ENCODE measurements at places on chromosomes 1 and 21. TPM values are rescaled to one million over a fixed set of nuclear protein-coding genes. Genes with fewer than 3 reads are reported as not detected.
A peak's percentile ranks its signal among the peaks of the same experiment; 100 is the strongest.

UBQLN4 gene
- 28.2 TPM for total RNA-seq

OLIG2 gene
- total RNA-seq = not detected

SZT2 gene
- total RNA-seq = 20.3 TPM

DRAXIN gene
- 4.5 TPM for total RNA-seq

SLC16A4 gene
- 25.4 TPM for total RNA-seq

SPAG17 gene
- total RNA-seq = 0.13 TPM

KMO gene
- total RNA-seq = 0.17 TPM

AVPR1B gene
- not detected for total RNA-seq

AMIGO1 gene
- 2.8 TPM for total RNA-seq

DNA sequence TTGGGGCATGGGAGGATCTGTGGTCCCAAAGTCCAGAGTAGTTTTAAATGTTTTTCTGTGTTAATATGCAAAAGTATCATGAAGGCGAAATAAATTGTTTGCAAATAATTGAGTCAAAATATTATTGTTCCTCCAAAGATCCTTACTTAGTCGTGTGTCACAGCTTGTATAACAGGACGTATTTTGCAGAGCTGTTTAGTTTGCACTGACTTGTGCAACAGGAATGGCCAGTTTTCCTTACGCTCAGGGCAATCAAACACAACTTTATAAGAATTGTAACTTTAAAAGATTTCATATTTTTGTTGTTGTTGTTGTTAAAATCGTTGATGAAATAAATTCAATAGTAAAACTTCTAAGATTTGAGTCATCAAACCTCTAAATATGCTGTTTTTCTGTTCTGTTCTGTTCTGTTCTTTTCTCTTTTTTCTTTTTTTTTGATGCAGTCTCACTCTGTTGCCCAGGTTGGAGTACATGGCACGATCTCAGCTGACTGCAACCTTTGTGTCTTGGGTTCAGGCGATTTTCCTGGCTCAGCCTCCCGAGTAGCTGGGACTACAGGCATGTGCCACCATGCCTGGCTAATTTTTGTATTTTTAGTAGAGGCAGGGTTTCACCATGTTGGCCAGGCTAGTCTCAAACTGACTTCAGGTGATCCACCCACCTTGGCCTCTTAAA lies 60.6 kb downstream of the UCK2 start:
- DNase-seq = no peak

DNA sequence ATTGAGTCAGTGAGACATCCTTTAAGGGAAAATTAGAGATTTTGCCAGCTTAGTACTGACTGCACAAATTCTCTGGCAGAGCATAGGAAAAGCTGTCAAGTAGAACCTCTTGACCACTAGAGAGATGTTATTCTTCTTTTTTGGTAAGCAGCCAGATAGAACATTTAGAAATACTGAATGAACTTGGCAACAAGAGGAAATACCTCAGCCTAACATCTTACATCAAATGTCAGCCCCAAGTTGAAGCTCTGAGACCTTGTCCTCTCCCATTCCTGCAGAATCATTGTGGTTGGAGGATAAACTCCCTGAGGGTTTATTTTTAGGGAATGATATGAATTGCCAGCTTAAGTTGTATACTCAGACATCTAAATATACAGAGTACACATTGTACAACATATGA lies 53.5 kb downstream of the MIGA1 start:
- peak; percentile 59 for DNase-seq

GRCh38 chr1:118338936-118339335 lies 153.9 kb upstream of the SPAG17 start:
- DNase-seq = no peak

DNA sequence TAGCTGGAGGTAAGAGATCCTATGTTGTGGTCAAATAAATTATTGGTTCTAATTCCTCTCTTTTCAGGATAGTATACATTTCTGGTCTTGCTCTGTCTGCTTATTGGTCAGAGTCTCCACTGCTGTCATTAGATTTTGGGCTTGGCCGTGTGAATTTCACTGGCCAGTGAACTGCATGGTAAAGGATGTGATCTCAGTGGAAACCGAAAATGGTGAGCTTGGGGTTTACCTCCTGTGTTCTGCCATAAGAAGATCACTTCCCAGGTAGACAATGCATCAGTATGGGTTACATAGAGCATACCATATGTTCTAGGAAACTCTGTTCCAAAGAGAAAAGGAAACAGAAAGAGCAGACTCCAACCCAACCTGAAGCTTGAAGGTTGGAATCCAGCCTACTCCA lies 1123.3 kb upstream of the B3GALT2 start:
- DNase-seq = no peak

DNA sequence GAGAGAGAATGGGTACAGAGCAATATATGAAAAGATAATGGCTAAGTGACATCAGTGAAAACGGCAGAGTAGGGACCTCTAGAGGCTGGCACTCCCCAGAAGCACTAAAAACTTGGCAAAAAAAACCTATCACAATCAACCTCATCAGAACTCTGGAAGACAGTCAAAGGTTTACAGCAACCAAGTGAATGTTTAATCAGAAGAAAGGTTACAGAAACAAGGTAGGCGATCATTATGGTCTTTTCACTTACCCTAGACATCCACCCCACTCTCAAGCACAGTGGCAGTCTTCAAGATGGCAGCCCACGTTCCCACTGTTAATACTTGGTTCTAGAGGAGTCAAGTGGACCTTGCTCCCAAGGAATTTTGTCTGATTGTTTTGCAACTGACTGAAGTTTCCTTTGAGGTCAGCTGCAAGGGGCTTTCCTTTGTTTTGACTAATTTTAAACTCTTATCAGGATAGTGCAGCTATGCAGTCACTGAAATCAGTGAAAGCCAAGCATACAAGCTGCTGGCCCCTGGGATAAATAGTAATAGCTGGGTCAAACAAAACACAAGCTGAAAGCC lies 7.2 kb downstream of the KIFAP3 start:
- DNase-seq = no peak

GRCh38 chr1:197234581-197234980 lies 33.5 kb upstream of the CRB1 start:
- DNase-seq = no peak

DNA sequence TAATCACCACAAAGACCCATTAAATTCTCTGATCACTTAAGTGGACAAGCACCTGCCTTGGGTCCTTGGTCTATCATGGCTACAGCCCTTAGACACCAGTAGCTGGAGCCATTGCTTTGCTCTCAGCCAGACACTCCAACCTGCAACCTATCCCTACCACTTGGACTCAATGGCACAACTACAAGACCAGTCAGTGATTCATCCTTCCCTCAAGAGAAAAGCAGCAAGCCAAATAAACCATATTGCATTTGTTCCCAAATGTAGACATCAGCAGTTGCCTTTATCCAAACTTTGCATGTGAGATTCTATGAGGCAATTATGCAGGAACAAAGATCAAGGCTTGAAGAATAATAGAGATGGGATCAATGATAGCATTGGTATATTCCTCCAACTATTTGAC lies 263.4 kb downstream of the HHIPL2 start:
- DNase-seq = no peak

DNA sequence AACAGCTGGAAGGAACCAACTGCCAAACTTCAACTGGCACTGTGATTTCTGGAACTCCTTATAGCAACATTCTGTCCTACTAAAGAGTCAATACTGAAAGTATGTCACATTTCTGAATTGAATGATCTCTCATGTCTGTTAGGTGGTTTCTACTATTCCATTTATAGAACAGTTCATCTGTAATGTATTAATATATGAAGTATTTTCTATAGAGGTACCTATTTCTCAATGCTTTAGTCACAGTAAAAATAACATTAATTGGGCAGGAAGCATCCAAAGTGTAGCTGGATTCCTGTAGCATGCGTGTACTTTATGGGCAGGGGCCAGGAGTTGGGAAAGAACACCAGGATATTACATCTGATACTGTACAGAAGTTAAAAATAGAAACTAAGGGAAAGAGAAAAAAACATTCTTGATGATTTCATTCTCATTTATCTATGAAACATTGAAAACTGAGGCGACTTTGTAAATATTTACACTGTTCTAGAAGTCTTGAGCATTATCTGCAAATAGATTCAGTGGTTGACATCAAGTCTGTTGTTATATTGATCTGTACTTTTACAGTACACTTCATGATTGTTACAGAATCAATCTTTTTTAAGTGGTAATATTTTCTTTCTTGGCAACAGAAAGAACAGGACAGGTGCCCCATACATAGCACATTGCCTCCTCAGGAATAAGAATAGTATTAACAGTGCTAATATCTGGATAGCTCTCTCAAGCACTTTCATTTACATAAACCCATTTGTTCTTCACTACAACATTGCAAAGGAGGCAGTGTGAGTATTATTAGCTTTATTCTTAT lies 6.2 kb upstream of the ZNF281 start:
- DNase-seq = peak; percentile 85

- peak; percentile 67 for DNase-seq
These were observed 35.7 kb upstream of the VAV3 start for GRCh38 chr1:108000620-108001111.

- peak; percentile 98 for DNase-seq
These were observed 11.6 kb upstream of the KCNJ15 start for GRCh38 chr21:38244885-38245869.

DNA sequence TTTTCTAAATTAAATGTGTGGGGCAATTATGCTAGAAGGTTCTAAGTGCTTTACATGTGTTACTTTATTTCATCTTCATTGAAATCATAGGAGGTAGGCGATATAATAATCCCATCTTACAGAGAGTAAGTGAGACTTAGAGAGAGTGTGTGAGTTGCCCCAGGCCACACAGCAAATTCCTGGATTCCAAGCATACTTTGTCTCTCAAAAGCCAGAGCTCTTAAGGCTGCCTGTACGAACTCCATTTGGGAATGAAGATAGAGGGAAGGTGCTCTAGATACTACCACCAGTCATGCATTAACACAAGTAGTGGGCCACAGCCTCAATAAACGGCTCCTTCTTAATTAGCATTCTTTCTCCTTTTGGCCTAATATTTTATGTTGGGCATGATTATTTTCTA lies 170.1 kb downstream of the SIPA1L2 start:
- DNase-seq = no peak

GRCh38 chr1:117045644-117046043 lies 14.5 kb upstream of the TTF2 start:
- no peak for DNase-seq

DNA sequence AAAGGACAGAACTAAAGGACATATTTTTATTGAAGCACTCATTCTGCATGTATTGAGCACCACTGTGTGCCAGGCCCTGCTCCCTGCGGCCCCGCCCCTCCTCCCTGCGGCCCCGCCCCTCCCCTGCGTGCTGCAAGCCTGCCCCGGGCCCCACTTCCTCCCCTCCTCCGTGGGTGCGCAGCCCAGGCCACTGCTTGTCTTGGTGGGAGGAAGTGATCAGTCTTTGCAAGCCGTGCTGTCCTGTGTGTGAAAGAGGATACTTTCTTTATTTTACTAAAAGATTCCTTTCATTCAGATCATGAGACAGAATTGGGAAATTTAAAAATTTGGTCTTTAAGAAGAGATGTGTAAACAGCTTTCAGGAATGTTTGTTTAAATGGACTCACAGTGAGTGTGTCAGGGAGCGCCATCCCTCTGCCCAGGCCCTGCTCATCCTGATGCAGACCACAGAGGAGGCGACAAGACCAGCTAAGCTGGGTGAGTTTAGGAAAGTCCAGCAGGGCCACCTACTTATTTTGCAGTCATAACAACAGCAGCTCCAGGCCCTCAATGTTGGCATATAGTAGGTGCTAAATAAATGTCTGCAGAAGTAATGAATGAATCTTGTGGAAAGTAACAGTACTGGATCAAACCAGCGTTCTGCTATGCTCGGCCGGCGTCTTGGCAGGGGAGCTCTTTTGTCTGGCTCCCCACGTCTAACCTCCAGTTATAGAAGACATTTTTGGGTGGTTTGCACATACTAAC lies 88.3 kb upstream of the SELENON start:
- no peak for DNase-seq

GRCh38 chr1:148352470-148353053 lies 130.5 kb downstream of the PPIAL4G start:
- no peak for DNase-seq

Data from kidney epithelial cell (primary cell).